ENCODE measurements at places on chromosomes 6 and 20. TPM values are rescaled to one million over a fixed set of nuclear protein-coding genes. Genes with fewer than 3 reads are reported as not detected.

RGS19 gene
- total RNA-seq = 9.5 TPM

CD109 gene
- 82.5 TPM for total RNA-seq

C20orf202 gene
- not detected for total RNA-seq

SLC32A1 gene
- not detected for total RNA-seq

Measured in mammary epithelial cell (primary cell).